Chondrocyte (in vitro differentiated cells): ENCODE measurements at places on chromosomes 12 and 14. TPM values are rescaled to one million over a fixed set of nuclear protein-coding genes. Genes with fewer than 3 reads are reported as not detected.
A peak's percentile ranks its signal among the peaks of the same experiment; 100 is the strongest.

Gene KLHDC1
- total RNA-seq, result 3.3 to 7.2 TPM (median 4.5 TPM) in 3 replicates

Gene OTOGL
- 0.25 to 0.92 TPM in 2 of 3 replicates, not detected in the other for total RNA-seq

Gene DHH
- 0.07 TPM in 1 of 3 replicates, not detected in the others for total RNA-seq

Gene POTEG
- total RNA-seq, result not detected in 3 replicates

Gene MYH6
- total RNA-seq, result not detected in 3 replicates

- no peak overlapping the region for H3K4me3 ChIP-seq
- H3K27me3 ChIP-seq, result no peaks in the 10 kb centered on the region
Measured at GRCh38 chr12:67671419-67671818, 22.9 kb downstream of the DYRK2 start.

DNA sequence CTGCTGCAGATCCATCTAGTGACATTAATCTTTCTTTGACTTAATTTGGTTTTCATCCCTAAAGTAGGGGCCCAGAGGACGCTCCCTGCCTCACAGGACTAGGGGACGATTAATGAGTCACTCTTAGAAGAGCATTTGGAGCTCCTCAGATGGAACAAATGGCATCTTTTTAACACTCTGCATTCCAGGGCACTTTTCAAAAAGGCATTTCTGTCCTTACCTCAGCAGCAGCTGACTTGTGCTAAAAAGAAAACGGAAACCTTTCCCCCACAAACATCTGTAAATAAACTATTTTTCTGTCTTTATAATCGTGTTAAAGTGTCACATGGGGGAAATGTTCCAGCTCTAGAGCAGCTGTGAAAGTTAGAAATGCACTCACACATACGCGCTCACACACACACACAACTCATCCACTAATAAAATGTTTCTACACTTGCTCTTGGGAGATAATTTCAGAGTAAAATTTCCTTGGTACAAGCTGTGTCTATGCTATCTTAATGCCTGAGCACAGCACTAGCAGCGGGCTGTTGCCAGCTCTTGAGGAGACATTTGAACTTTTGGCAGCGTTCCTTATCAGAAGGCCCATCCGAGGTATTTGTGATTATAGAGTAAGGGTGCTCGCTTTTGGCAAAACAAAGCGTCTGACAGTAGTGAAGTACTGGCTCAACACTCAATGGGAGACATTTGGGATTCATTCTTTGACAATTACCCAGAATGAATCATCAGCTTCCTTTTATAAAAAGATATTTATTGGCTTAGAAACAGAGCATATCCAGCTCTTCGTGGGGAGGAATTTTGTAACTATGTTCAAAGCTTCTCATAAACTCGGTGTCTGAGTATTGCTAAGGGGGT, 141.3 kb downstream of the PLXNC1 start:
- H3K4me3 ChIP-seq, result no peak overlapping the region
- peaks cover 16% of the 10 kb centered on the region for H3K4me1 ChIP-seq
- DNase-seq, result no peak
- H3K27me3 ChIP-seq, result peaks cover 3% of the 10 kb centered on the region
- H3K36me3 ChIP-seq, result no peaks in the 10 kb centered on the region

DNA sequence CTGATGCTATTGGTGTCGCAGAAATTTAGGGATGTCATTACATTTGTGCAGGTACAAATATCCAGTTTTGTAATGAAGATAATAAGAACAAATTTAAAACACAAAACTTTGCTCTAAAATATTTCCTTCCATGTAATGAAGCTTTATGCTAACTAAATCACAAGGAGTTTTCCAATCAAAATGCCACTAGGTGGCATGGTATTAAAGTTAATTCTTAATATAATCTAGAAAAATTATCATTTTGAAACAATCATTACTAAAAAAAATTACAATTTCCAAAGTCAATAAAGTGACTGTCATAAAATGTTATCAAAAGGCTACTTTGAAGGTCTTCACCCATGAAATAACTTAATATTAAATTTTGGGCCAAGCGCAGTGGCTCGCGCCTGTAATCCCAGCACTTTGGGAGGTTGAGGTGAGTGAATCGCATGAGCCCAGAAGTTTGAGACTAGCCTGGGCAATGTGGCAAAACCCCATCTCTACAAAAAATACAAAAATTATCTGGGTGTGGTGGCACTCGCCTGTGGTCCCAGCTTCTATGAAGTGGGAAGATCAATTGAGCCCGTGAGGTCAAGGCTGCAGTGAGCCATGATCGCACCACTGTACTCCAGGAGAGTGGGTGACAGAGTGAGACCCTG, 77.4 kb downstream of the KIF21A start:
- no peak overlapping the region for H3K27ac ChIP-seq
- H3K4me3 ChIP-seq, result no peak overlapping the region
- no peak for DNase-seq
- H3K4me1 ChIP-seq, result no peaks in the 10 kb centered on the region
- peaks cover 3% of the 10 kb centered on the region for H3K36me3 ChIP-seq
- H3K27me3 ChIP-seq, result no peaks in the 10 kb centered on the region

GRCh38 chr12:109597795-109598427, 24.3 kb downstream of the MVK start:
- H3K27ac ChIP-seq, result no peak overlapping the region
- H3K27me3 ChIP-seq, result no peaks in the 10 kb centered on the region
- H3K4me1 ChIP-seq, result peaks cover 9% of the 10 kb centered on the region
- DNase-seq, result no peak
- H3K4me3 ChIP-seq, result peak overlapping the region; percentile 41
- no peaks in the 10 kb centered on the region for H3K36me3 ChIP-seq

- peaks cover 32% of the 10 kb centered on the region for H3K4me1 ChIP-seq
- no peaks in the 10 kb centered on the region for H3K27me3 ChIP-seq
- H3K27ac ChIP-seq, result no peak overlapping the region
- peaks cover 17% of the 10 kb centered on the region for H3K36me3 ChIP-seq
- H3K4me3 ChIP-seq, result no peak overlapping the region
Measured at GRCh38 chr12:62915204-62915529, 19.8 kb downstream of the PPM1H start.

- no peaks in the 10 kb centered on the region for H3K36me3 ChIP-seq
- H3K4me1 ChIP-seq, result no peaks in the 10 kb centered on the region
- DNase-seq, result peak; percentile 82
- peaks cover 23% of the 10 kb centered on the region for H3K27me3 ChIP-seq
- no peak overlapping the region for H3K27ac ChIP-seq
- no peak overlapping the region for H3K4me3 ChIP-seq
Measured at GRCh38 chr12:132302466-132303358, 26.7 kb downstream of the GALNT9 start.

- no peak overlapping the region for H3K27ac ChIP-seq
- no peaks in the 10 kb centered on the region for H3K36me3 ChIP-seq
- H3K4me3 ChIP-seq, result no peak overlapping the region
- no peaks in the 10 kb centered on the region for H3K27me3 ChIP-seq
Measured at GRCh38 chr14:95513291-95513690, 3.2 kb downstream of the SYNE3 start.

DNA sequence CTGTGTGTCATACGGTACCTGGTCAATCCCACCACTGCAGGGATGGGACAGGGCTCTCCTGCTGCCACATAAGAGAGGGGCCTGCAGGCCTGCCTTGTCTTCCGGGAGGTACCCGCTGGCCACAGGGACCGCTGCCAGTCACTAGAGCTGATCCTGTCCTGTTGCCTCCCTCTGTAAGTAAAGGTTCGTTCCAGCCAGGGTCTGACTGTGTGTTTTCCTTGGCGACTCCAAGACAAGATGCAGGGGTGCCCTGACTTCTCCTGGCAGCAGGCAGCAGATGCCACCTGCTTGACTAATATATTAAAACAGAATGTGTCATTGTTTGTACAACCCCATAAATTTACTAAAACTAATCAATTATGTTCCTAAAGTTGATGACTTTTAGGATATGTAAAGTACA, 41.5 kb upstream of the ASPG start:
- H3K4me3 ChIP-seq, result no peak overlapping the region
- no peak overlapping the region for H3K27ac ChIP-seq
- peaks cover 36% of the 10 kb centered on the region for H3K27me3 ChIP-seq

DNA sequence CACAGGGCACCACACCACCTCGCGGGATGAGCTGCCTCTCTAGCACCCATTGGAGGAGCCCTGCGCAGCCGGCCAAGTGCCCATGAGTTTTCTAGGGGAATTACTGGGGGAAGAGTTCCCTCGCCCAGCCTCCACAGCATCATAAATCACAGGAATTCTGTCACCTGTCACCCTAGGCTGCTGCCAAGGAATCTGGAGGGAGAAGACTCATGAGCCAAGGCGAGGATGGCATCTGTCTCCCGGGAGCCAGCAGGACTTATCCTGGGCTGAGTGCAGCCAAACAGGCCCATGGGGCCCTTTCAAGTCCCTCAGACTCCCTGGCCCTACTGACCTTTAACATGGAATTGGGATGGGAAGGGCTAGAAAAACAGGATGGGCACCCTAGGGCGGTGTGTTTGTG, 7.8 kb upstream of the OTUB2 start:
- peaks cover 6% of the 10 kb centered on the region for H3K4me1 ChIP-seq
- no peak overlapping the region for H3K4me3 ChIP-seq
- no peak overlapping the region for H3K27ac ChIP-seq
- DNase-seq, result no peak

- H3K4me1 ChIP-seq, result no peaks in the 10 kb centered on the region
- peaks cover 5% of the 10 kb centered on the region for H3K27me3 ChIP-seq
- H3K27ac ChIP-seq, result no peak overlapping the region
- H3K36me3 ChIP-seq, result no peaks in the 10 kb centered on the region
- no peak overlapping the region for H3K4me3 ChIP-seq
Measured at GRCh38 chr14:57823015-57823660, 42.8 kb downstream of the SLC35F4 start.

DNA sequence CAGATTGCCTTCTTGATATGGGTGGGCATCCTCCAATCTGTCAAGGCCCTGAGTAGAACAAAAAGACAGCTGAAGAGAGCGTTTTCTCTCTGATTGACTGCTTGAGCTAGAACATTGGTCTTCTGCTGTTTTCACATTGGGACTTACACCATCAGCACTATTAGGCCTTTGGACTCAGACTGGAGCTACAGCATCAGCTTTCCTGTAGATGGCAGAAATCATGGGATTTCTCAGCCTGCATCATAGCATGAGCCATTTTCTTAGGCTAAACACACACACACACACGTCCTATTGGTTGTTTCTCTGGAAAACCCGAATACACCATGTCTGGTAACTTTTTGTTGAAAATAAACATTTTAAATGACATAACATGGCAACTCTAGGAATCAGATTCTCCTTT, 15.8 kb upstream of the PPM1A start:
- no peak overlapping the region for H3K4me3 ChIP-seq
- no peak for DNase-seq
- no peaks in the 10 kb centered on the region for H3K27me3 ChIP-seq
- H3K36me3 ChIP-seq, result peaks cover 7% of the 10 kb centered on the region

GRCh38 chr14:50875359-50876070, 3.7 kb downstream of the ABHD12B start:
- no peak for DNase-seq
- peaks cover 9% of the 10 kb centered on the region for H3K4me1 ChIP-seq
- H3K36me3 ChIP-seq, result no peaks in the 10 kb centered on the region
- H3K27me3 ChIP-seq, result peaks cover 37% of the 10 kb centered on the region

DNA sequence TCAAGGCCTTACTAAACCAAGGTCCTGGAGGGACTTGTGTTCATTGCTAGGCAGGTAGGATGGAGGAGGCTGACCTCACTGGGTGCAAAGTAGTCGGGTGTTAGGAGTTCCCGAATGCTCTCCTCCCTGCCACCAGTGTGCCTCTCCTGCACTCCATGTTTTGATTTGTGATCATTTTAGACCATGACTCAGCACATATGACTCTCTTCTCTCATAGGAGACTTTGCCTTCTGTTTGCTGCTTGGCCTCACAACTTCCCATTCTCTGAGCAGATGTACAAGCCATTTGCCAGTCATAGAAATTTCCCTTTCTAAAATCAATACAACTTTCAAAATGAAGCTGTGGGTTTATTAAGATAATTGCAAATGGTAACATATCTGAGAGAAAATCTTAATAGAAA, 46.6 kb upstream of the LRIG3 start:
- no peaks in the 10 kb centered on the region for H3K36me3 ChIP-seq
- no peak overlapping the region for H3K4me3 ChIP-seq
- no peak overlapping the region for H3K27ac ChIP-seq
- no peaks in the 10 kb centered on the region for H3K27me3 ChIP-seq
- DNase-seq, result no peak
